Body of pancreas (tissue), 4 donors: ENCODE measurements at places on chromosomes 6 and 20. TPM values are rescaled to one million over a fixed set of nuclear protein-coding genes. Genes with fewer than 3 reads are reported as not detected.

DNA sequence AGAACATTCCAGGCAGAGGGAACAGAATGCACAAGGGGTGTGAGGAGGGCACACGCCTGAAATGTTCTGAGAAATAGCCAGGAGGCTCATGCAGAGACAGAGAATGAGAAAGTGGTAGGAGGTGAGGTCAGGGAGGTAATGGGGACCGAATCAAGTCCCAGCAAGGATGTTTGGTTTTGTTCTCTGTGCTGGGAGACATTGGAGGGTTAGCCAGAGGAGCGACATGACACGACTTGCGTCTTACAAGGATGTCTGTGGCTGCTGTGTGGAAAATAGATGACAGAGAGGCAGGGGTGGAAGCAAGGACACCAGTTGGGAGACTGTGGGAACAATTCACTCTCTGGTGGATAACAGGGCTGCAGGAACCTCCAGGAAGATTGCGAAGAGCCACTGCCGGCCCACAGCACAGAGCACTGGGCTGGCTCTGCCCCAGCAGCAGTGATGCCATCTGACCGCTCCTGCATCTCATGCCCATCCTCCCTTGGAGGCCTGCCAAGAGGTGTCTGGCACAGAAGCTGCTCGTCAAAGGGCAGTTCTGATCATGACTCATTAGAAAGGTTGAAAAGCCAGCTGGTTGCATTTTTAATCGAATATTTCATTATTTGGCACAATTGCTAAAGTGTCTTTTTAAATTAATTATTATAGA, 57.7 kb upstream of the CD83 start:
- peak; percentile 66 for DNase-seq

DNA sequence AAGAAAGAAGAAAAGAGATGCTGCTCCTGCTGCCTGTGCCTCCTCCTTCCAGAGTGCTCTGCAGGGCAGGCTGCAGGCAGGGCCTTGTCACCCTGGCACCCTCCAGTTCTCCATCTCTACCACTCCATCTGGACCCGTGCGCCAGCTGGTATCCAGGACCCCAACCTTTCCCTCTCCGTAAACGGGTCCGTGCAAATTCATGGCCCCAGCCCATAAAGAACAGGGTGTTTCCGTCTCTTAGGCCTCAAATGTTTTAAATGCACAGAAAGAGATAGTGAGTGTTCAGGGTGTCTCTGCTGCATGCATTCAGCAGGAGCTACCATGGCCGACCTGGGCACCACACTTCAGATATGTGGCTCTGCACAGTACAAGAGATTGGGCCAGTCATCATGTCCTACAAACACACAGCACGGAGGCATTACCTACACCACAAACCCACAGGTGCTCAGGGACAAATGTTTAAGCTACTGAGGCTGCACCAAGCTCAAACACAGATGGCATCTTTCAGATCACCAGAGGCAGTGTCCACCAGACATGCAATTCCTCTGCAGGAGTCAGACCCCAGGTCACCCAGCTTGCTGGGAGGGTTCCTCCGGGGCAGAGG, 258.1 kb downstream of the DLL1 start:
- peak; percentile 1 for DNase-seq

- no peak for DNase-seq
Observed at GRCh38 chr20:58551631-58552030, 36.4 kb upstream of the APCDD1L start.

- DNase-seq = no peak
Observed at GRCh38 chr20:52766645-52767435, 205.3 kb upstream of the TSHZ2 start.

DNA sequence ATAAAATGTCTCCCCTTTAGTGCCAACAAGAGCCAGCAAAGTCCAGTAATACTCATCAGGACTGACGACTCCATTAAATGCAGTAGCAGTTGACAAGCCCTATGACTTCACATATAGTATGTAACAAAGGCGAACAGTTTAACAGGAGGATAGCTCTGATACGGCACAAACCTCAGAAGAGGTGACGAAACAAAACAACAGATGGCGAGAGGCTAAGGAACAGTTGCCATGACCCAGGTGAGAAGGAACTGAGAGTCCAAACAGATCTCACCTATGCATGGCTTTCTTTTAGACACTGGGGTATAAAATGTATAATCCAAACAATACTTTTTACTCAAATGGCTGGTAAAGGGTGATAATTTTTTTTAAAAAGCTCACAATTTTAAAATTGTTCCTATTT, 37.1 kb downstream of the SYNE1 start:
- DNase-seq = no peak

DNA sequence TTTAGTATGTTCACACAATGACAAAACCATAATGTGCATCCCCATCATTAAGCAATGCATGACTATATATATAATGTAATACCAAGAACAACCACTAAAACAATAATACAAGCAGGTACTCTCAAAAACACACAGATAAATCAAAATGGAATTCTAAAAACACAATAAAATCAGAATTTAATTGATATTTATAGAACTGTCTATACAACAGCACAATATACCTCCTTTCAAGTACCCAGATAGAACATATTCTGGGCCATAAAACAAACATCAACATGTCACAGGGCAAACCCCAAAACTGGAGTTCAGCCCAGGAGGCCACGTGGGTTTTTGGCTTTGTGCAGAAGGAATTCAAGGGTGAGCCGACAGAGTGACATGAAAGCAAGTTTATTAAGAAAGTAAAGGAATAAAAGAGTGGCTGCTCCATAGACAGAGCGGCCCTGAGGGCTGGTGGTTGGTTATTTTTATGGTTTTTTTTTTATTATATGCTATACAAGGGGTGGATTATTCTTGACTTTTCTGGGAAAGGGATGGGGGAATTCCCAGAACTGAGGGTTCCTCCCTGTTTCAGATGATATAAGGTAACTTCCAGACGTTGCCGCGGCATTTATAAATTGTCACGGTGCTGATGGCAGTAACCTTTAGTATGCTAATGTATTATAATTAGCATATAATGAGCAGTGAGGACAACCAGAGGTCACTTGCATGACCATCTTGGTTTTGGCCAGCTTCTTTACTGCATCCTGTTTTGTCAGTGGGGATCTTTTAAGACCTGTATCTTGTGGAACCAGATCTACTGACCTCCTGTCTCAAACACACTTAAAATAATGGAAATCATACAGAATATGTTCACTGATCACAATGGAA, 5.6 kb downstream of the RAB23 start:
- no peak for DNase-seq

GRCh38 chr6:31725502-31726350, 2.6 kb downstream of the MPIG6B start:
- DNase-seq = no peak

DNA sequence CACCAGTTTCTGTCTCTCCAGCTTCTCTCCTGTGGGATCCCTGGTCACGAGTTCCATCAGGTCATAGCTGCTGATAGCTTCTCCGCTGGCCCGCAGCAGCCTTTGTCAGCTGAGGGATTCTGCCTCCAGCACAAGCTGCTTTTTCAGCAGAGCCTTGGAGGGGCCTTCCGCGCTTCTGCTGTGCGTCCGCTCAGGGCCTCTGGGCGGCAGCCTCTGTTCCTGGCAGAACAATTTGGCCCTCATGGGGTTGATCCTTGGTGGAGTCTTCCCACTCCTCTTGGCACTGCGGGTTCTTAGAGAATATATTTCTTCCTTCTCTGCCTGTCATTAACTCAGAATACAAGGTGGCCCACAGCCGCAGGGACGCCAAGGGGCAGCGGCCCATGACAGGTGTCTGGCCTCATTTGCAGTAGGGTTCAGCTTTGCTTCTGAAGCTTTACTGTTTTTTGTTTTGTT, 158.8 kb downstream of the DTNBP1 start:
- DNase-seq = no peak

Gene C20orf144
- not detected for total RNA-seq

DNA sequence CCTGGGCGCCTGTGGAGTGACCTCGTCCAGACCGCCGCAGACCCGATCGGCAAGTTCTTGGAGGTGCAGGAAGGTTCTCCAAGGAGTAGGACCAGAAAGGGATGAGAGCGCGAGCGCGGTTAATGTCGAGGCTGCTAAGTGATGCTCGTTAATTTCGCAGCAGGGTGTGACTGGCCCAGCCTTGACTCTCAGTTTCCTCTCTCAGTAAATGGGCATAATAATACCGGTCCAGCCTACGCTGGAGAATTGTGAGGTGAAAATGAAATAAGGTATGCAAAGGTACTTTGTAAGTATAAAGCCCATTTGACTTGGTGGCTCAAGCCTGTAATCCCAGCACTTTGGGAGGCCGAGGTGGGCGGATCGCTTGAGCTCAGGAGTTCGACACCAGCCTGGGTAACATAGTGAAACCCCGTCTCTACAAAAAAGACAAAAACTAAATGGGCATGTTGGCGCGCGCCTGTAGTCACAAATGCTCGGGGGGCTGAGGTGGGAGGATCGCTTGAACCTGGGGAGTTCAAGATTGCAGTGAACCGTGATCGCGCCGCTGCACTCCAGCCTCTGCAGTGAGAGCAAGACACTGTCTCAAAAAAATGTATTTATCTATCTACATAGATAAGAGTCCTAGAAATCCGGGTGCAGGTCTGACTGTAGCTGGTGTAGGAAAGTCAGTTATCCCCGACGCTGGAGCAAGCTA, 634 bp upstream of the BTBD9 start:
- no peak for DNase-seq

Gene SLC35D3
- total RNA-seq = not detected

Gene ZNF165
- total RNA-seq = 4.3 TPM

Gene CLPSL1
- total RNA-seq = 7.8 TPM

Gene MAPK14
- 33.7 TPM for total RNA-seq

GRCh38 chr20:5652626-5653553, 97.3 kb upstream of the SHLD1 start:
- DNase-seq = no peak

DNA sequence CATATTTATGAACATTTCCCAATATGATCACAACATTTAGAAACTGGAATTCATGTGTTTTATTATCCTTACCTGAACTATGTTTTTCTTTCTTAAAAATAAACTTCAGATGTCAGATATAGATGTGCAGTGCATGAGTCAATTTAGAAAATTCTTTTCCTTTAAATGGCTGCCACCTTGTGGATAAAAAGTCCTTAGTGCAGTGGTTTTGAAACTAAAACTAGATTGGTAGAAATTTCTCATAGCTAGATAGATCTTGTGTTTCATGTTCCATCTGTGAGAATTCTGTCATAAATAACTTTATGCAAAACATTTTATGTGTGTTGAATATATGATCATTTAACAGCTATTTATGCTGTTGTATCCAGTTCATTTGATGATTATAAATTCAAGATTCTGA, 134.9 kb downstream of the KLHL32 start:
- DNase-seq = no peak

Gene NNAT
- not detected for total RNA-seq

GRCh38 chr6:52994031-52994838, 849 bp downstream of the GSTA4 start:
- no peak for DNase-seq

Gene LAMA2
- total RNA-seq = 54.7 TPM

Gene RAET1G
- total RNA-seq = not detected

Gene NR2E1
- total RNA-seq = not detected

GRCh38 chr6:6749702-6750491, 161.4 kb downstream of the LY86 start:
- peak; percentile 26 for DNase-seq

Gene PREX1
- total RNA-seq = 14.5 TPM

DNA sequence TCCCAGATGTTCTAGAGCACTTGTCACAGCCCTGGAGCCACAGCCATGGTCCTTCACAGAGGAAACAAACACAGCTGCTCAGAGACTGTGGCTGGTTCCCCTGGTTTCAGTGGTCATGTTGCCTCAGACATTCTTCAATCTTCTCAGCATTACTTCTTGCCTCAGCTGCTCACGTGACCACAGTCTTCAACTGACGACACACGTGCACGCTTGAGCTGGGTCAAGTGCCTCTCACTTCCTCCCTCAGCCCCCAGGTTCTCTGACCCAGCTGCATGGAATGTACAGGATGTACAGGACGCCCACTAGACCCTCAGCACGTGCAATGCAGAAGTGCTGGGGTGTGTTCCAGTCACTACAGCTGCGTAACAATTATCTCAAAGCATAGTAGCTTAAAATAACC, 159.8 kb upstream of the GGTLC1 start:
- no peak for DNase-seq

Gene LRRC73
- not detected for total RNA-seq

- DNase-seq = no peak
Observed at GRCh38 chr6:118902726-118903125, 8.8 kb downstream of the ASF1A start.

Gene RAD21L1
- total RNA-seq = not detected

Gene CRNKL1
- total RNA-seq = 12.5 TPM

Gene PRRT1
- not detected for total RNA-seq

GRCh38 chr6:118122801-118123200, 215.7 kb downstream of the SLC35F1 start:
- no peak for DNase-seq

Gene BPIFB2
- total RNA-seq = not detected

Gene PLEKHG1
- 26.0 TPM for total RNA-seq

- no peak for DNase-seq
Observed at GRCh38 chr6:49912196-49912595, 45.9 kb upstream of the CRISP1 start.

DNA sequence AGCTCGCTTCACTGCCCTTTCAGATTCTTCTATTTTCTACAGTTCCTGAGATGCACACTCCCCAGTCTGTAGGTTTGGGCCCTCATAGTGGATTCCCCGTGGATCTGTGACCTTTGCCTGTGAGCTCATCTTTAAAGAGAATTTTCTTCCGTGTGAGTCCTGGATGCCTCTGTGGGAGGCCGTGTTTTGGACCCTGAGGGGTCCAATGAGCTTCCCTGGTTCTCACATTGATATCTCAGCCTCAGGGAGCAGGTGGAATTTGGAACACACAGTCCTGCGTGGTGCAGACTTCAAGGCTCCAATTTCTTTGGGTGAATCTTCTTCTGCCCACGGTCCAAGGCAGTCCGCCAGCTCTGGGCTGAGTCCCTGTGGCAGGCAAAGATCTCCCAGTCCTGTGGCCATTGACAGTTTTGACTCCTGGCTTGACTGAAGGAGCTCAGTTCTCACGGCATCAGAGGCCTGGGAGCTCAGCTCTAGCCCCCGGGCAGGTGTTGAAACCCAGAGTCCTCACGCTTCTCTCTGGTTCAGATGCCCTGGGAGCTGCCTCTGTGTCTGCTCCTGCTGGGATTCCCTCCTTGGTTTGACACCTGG, 61.0 kb downstream of the PSMG4 start:
- DNase-seq = no peak

- no peak for DNase-seq
Observed at GRCh38 chr6:68718385-68719073, 83.4 kb downstream of the ADGRB3 start.

Gene TREM2
- 3.6 TPM for total RNA-seq
